T-helper 2 cell (primary cell): ENCODE measurements at places on chromosomes 1 and 21.

- no peak for DNase-seq
Measured at GRCh38 chr1:215426101-215426500, 141.0 kb upstream of the KCTD3 start.

DNA sequence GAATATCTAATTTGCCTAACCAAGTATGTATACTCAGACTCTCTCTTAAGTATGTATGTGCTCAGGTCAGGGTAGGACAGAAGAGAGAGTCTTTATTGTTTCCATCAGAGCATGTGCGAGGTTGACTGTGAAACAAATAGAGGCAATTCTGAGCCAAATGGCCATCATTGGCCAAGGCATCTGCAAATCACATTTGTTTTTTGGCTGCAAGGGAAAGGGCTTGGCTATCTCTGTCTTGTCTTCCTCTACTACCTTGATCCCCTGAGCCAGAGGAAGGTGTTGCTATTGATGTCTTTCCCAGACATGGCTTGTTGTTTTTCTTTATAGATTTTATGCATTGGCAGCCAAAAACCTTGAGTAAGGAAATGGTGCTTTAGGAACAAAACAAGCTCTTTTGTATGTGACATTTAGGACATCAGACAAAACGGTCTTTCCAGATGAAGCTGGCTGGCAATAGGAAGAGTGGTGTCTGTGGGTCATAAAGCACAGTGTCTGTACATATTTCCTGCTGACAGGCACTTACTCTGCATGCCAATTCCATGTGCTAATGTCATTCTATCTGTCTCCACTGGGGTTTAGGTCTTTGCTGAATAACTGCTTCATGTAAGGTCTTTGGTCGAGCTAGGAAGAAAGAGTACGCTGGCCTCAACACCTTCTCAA, 163.3 kb downstream of the BRINP2 start:
- DNase-seq = no peak

DNA sequence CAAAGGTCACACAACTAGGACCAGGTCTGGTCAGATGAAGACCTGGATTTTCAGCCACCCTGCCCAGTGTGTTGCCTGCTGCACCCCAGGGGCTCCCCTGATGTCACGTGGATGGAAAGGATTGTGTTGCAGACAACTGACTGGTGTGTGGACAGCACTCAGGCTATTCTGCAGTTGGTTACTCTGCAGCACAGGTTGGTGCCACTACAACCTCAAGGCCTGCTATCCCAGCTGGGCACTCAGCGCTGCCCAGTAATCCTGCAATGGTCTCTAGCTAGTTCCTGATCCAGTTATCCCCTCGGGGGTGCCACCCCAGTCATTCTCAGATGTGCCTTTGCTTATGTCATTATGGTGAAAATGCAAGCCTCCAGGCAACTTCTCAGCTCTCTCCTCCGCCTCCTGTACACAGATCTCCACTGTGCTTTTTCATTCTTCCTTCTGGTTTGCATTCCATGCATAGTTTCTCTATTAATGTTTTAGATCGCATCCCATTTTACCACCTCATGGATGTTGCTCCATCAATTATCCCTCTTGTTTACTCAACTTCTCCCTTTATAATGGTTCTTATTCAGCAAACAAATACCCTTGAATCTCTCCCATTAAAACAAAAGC, 503.2 kb upstream of the CAMK1G start:
- no peak for DNase-seq

DNA sequence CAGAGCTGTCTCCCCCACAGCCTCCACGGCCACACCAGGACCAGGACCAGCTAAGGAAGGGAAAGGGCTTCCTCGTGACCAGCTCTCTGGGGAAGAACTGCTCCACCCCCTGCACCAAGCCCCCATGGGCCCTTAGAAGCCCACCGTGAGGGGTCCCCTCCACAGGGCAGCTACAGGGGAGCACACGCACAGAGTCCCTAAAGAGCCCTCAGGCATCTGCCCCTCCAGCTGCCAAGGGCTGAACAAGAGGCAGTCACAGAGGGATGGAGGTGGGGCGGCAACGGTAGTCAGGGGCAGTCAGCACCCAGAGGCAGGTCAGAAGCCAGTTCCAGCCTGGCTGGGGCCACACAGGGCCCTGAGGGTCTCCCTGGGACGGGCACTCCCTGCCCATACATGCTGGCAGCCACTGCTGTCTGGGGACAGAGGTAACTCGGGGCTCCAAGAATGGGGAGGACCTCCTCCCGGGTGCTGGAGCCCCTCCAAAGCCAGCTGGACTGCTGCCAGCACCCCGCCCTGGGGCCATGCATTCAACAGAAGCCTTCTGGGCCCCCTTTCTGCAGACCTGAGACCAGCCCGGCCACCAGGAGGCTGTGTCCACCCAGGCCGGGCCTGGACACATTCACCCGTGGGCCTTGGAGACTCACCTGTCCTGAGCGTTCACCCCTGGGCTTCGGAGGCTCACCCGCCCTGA, 18.7 kb downstream of the SLC19A1 start:
- no peak for DNase-seq

GRCh38 chr1:81225789-81226602, 574.7 kb upstream of the ADGRL2 start:
- no peak for DNase-seq

DNA sequence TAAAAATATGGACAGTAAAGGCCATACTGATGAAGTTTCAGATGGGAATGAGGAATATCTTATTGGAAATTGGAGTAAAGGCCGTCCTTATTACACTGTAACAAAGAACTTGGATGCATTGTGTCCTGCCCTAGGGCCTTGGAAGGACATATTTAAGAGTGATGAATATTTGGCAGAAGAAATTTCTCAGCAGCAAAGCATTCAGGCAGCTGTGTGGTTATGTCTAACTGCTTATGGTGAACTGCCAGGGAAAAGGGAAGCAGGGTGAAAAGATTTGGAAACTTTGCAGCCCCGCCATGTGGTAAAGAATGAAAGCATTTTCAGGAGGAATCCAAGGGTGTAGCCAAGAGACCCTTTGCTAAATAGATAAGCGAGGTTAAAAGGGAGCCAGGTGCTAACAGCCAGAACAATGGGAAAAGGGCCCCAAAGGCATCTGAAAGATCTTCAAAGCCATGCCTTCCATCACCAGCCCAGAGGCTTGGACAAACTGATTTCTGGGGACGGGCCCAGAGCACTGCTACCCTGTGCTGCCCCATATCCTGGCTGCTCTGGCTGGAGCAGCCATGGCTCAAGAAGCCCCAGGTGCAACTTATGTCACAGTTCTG, 200.0 kb downstream of the PTPRU start:
- DNase-seq = no peak

- DNase-seq = no peak
Measured at GRCh38 chr21:17370916-17371315, 141.9 kb upstream of the CXADR start.

- no peak for DNase-seq
Measured at GRCh38 chr1:24903560-24903954, 26.5 kb downstream of the RUNX3 start.

- no peak for DNase-seq
Measured at GRCh38 chr1:172671591-172671990, 12.7 kb downstream of the FASLG start.

DNA sequence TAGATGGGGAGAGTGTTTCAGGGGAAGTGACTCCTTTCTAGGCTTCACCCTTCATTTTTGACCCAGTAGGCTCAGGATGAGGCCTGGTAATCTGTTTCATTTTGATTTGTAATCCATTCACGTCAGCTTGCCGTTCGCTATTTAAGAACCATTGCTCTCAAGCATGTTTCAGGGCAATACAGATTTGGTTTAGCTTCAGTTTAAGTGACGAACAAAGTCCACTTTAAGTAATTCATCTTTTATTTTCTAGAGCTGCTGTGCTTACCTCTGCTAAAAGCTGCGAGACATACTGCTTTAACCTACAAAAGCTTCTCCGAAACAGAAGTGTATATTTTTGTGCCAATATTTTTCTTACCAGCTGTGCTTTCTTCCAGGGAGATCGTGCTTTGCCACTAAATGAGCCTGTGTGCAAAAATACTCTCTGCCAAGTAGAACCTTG, 8.9 kb upstream of the FMO3 start:
- no peak for DNase-seq

GRCh38 chr21:20163167-20163566, 835.0 kb upstream of the NCAM2 start:
- no peak for DNase-seq

GRCh38 chr1:212514056-212514614, 81.4 kb downstream of the NENF start:
- peak; percentile 60 for DNase-seq

DNA sequence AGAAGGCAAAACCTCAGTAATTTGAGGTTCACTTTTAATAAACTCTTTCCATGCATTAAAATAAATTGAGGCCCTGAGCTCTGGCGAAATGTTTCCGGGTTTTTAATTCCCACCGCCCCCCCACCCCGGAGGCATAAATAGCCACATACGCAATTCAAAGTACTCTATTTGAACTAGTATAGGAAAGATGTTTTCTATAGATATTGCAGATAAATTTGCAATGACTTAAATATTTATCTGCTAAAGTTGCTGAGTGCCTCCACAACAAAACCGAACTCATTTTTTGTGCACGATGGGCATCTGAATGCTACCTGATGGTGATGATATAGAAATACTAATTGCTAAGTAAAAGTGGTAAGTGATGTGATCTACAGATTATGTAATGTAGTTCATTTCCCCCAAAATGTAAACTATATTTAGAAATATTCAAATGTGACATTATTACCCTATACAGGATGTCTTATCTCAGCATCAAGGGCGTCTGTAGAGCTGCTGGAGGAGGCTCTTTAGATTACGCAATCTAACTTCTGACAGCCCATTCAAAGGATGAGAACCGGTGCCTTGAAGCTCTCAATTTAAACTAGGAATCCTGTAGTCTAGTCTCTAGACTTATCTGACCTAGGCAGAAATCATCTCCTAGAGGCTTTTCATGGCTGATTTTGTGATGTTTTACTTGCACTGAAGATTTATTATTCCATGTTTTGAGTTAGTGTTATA, 8.5 kb downstream of the IRF2BP2 start:
- no peak for DNase-seq

DNA sequence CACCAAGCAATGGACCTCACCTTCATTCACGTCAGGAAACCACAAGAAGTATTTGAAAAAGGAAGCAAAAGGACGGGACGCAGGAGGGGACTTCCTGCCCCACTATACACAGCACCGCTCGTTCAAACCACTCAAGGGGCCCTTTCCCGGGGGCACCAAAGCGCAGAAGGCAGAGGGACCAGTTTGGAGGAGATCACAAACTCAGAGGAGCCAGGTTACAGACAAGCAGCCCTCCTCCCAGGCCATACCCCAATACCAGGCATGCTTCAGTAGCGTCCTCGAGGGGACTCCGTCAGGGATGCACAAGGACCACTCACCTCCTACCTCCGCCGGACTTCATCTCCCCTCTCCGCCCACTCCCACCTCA, 685 bp downstream of the CRTC2 start:
- DNase-seq = peak; percentile 66

DNA sequence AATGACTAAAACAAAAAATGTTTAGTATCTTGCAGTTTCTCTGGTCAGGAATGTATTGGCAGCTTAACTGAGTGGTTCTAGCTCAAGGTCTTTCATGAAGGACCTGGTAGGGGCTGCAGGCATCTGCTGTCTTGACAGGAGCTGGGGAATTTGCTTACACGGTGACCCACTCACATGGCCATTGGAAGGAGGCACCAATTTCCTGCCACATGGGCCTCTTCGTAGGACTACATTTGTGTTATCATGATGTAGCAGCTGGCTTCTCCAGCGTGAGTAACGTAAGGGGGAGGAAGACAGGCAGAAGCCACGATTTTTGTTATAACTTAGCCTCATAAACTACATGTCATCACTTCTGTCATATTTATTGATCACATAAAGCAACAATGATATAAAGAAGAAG, 376.3 kb downstream of the AMY1C start:
- no peak for DNase-seq

DNA sequence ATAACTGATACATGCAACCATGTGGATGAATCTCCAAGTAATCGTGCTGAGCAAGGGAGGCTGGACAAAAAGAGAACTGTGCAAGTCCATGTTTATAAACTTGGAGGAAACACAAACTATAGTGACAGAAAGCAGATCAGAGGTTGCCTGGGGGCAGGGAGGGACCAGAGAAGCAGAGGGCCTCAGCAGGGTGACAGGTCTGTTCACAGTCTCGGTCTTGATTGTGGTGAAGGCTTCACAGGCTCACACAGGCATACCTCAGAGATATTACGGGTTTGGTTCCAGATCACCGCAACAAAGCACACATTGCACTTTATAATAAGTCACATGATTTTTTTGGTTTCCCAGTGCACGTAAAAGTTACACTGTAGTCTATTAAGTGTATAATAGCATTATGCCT, 28.5 kb downstream of the ACOT7 start:
- DNase-seq = peak; percentile 89

DNA sequence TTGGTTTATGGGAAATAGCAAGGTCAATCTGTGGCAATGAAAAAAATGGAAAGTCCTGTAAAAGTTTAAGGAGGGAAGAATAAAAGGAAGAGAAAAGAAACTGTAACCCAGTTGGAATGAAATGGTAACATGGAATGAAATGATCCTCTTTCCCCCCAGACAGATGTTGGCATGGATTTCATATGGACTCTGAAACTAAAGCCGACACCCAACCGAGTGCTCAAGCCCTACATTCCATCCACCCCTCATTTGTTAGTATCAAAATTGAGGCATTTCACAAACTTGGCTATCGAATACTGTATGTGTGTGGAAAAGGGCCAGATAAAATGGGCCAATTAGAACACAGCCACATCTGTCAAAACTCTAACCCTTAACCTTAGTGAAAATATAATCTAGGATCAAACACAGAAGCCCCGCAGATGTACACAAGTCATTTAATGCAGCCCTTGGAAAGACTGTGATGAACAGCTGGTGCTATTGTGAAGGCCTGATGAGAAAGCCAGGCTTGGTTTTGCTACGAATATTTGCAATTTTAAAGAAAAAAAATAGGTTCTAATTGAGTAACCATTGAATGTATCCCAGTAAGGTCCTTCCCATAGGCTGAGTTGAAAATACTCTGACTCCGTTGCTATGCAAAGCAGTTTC, 72.6 kb upstream of the RGL1 start:
- DNase-seq = no peak

DNA sequence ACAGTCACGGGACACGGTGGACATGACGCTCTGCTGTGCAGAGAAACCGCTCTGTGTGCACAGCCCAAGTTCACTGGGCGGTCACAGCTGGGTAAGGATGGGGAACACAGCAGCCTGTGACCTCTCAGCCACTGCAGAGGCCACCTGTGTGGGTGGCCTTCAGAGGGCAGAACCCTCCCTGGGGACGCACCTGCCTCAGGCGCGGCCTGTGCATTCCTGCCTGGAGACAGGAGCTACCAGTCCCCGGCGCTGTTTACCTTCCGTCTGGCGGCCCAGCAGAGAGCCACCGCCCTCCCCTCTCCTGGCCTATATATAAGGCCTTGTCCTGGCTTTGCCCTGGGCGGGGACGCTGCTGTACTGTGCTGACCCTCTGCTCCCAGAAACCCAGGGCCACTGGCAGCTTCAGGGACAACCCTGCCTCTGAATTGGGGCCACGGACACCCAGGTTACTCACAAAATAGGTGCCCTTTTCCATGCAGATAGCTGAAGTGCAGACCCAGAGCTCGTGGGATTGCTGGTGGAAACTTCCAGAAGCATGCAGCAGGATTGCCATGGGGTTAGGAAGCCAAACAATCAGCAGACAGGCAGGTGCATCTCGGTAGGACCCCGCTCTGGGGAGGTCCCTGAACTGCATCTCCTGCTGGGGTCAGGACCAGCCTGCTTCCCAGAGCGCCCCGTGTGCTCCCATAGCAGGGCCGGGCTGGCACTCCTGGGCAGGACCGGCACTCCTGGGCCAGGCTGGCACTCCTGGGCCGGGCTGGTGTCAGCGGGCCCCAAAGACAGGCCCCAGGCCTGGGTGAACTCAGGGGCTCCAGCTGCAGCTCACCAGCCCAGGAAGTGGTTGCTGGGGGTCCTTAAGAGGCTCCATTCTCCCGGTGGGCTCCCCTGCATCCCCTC, 83.6 kb downstream of the SIK1 start:
- no peak for DNase-seq
